Stimulated activated CD4-positive, alpha-beta T cell treated with anti-CD3 and anti-CD28 coated beads, Interleukin-4, amount 100 ng/mL, for 24 hours (primary cell): ENCODE measurements at places on chromosomes 7 and 10.

- DNase-seq, result no peak
Observed at GRCh38 chr10:103968441-103969391, 1.8 kb downstream of the SLK start.

GRCh38 chr7:23938937-23939552 lies 229.0 kb downstream of the STK31 start:
- DNase-seq, result no peak

- no peak for DNase-seq
Observed at GRCh38 chr7:132206594-132206993, 369.7 kb downstream of the PLXNA4 start.

GRCh38 chr7:78499971-78500370 lies 701.4 kb downstream of the PHTF2 start:
- no peak for DNase-seq

DNA sequence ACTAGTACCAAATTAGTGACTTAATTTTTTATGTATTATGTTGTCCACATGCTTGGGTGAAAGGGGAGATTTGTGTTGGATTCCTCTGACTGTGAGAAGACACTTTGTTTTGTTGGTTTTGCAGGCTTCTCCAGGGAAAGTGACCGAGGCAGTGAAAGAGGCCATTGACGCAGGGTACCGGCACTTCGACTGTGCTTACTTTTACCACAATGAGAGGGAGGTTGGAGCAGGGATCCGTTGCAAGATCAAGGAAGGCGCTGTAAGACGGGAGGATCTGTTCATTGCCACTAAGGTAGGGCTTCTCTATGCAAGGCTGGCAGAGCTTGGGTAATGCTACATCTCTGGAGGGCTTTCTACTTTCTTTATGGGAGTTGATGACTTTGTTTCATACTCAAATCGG lies 4.5 kb downstream of the AKR1E2 start:
- DNase-seq, result no peak

- no peak for DNase-seq
Observed at GRCh38 chr7:12210179-12211053, 678 bp upstream of the TMEM106B start.

GRCh38 chr10:128047991-128048818 lies 78.0 kb downstream of the MKI67 start:
- peak; percentile 30 for DNase-seq

- DNase-seq, result peak; percentile 52
Observed at GRCh38 chr10:80487791-80488538, 33.9 kb downstream of the TSPAN14 start.

DNA sequence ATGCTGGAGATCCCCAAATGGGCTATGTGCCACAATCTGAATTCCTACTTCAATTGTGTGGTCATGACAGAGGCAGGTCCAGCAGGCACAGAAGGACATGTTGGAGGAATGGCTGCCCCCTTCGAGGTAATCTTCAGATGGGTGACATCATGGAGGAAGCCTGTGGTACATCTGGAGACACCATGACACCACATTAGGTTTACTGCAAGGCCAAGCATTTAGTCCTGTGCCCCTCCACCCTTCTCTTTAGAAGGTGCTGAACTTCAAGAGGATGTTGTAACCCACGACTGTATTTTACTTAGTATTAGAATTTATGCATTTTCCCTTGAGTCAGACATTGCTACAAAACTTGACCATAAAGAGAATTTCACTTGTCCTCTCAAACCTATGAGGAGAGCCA lies 75.1 kb upstream of the DDC start:
- no peak for DNase-seq

GRCh38 chr10:3754727-3755439 lies 30.1 kb downstream of the KLF6 start:
- peak; percentile 33 for DNase-seq

GRCh38 chr7:46208635-46209525 lies 287.8 kb upstream of the IGFBP3 start:
- no peak for DNase-seq

DNA sequence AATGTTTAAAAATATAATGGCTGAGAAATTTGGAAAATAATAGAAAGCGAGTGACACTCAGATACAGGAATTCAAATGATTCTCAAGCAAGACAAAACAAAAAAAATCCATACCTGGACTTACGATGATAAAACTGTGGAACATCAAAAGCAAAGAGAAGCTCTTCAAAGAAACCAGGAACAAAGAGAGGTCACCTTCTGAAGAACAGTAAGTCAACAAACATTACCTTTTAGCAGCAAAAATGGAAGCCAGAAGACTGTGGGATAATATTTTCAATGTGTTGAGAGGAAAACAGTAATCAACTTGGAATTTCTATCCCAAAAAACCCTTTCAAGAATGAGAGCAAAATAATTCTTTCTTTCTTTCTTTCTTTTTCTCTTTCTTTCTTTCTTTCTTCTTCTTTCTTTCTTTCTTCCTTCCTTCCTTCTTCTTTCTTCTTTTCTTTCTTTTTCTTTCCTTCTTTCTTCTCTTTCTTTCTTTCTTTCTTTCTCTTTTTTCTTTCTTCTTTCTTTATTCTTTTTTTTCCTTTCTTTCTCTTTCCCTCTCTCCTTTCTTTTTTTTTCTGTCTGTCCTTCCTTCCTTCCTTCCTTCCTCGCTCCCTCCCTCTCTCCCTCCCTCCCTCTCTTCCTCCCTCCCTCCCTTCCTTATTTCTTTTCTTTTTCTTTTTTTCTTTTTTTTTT lies 1.8 kb upstream of the CPA5 start:
- no peak for DNase-seq

DNA sequence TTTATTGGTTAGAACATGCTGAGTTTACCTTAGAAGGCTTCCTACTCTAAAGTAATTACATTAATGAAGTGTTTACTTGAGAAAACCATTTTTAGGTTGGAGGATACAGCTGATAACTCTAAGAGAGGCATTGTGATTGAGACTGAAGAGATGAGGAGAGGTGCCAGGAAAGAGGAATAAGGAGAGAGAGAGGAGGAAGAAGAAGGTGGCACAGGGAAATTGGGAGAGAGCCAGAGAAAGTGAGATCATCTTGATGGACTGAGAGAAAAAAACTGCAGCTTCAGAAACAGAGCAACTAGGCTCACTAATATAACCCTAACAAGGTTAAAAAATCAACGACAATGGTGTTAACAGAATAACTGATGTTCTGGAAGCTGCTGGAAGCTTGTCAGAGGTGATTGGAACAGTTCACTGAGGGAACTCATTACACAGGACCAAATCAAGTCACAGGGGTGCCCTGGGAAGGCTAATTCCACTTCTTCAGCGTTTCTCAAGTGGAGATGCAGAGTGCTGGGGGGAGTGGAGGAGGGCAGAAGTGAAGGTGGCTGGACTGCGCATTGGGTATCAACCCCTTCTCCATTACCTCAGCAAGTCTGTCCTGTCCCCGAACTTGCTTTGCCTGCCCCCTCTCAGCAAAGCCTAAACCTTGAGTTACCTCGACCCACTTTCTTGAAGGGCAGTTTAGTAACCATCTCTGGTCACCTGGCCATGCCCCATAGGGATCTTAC lies 6.9 kb upstream of the SORBS1 start:
- DNase-seq, result no peak

GRCh38 chr10:95319239-95319638 lies 28.4 kb upstream of the PDLIM1 start:
- DNase-seq, result no peak

DNA sequence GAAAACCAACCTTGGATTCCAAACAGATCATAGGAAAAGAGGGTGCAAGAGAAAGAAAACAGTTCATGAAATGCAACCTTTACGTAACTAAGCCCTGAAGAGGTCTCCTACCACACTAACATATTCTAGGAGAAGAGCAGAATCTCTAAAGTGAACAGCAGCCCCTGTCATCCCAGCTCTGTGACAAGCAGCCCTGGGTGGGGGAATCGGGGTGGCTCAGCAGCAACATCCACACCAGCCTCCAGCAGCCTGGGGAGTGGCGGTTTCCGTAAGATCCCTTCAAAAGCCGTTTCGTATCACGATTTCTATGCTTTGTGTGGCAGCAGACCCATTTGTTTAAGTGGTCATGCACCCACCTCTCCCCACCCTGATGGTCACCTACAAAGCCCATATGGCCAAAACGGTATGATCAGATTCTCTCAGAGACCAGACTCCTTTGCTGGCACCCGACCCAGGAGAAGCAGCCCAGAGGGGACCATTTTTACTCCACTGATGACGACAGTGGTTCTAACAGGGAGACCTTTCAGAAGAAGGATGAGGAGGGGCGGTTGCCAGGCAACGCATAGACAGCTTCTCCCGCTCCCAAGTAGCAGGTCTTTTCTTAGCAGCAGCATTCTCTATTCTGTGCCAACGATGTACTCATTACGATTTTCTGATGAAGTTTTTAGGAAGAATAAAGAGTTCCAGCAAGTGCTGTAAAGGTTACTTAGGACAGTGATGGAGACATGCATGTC lies 300.6 kb downstream of the DNAJB6 start:
- no peak for DNase-seq

DNA sequence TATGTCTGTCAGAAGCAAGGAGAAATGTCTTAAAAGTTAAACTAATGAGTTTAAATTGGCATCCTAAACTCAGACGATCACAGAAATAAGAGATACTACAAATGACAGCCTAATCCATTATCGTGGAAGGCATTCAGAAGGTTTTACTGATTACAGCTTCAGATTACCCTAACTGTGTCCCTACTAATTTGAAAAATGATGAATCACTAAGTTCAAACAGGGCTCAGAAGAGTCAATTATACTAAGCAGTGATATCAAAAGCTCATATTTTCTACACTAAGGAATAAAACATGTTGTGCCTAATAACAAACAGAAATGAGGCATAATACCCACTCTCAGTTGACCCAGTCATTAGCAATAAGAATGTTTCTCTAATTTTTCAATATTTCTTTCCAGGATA lies 152.0 kb upstream of the NRBF2 start:
- DNase-seq, result no peak

GRCh38 chr10:100866010-100866409 lies 46.8 kb upstream of the SLF2 start:
- no peak for DNase-seq

DNA sequence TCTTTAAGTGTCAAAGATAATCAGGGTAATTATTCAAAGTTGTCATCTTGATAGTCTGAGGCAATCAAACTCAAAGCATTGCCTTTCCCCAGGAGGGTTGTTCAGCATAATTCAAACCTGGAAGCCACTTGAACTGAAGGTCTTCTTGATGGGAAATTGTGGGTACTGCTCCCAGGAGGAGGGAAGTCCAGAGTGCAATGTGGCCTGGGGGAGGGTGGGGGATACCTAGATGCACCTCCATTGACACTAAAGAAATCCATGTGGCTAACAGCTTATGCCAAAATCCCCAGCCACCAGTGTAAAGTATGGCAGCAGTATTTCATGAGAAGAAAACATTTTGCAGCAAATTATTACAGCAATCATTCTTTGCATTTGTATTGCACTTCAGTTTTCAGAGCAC lies 114.9 kb downstream of the STRA8 start:
- no peak for DNase-seq

- DNase-seq, result no peak
Observed at GRCh38 chr10:6737080-6737641, 157.1 kb upstream of the PRKCQ start.

DNA sequence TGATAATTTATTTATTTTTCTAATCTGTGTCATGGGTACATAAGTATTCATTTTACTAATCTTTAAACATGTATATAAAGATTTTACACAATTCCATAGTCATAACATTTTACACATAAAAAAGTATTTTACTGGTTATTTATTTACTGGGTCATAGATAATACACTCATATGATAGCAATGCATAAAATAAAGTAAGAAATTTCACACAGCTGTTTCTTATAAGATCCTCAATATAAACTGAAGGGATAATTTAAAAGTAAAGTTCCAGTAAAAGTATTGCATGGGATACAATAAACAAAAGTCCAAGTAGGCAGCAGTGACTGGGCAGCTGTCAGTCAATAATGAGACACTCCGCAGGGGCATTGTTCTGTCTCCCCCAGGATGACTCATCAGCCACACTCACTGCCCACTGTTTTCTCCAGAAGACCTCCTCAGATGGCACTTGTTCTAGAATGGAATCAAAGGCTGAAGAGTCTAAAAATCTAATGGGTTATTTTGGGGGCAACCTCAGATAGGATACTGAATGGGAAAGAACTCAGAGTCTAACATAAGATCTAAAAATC lies 32.7 kb downstream of the DPY19L1 start:
- DNase-seq, result no peak

DNA sequence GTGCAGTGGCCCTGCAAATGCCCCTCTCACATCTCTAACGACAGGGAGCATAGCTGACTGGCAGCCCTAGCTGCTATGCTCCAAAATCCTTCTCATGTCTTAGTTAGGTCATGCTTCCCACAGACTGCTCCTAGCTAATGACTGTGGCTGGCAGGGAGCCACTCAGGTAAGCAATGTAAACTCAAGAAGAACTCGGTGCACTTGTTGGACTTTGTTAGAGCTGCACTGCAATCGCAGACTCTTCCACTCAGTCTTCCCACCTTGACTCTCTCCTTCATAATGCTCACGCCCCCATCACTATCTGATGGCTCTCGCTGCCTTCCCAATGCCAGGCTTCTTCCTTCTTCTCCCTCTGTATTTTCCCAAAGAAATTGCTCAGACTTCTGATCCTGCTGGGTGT lies 24.0 kb downstream of the OR9A2 start:
- DNase-seq, result no peak

DNA sequence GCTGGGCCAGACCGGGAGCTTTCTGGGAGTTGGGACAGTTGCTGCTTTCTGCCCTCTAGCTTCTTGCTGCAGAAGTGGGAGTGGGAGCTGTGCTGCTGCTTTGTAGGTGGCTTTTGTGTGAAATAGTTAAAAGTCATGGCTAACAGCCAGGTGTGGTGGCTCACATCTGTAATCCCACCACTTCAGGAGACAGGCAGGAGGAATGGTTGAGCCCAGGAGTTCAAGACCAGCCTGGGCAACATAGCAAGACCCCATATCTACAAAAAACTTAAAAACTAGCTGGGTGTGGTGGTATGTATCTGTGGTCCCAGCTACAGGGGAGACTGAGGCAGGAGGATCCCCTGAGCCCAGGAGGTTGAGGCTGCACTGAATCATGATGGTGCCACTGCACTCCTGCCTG lies 13.7 kb downstream of the TACR2 start:
- DNase-seq, result no peak

DNA sequence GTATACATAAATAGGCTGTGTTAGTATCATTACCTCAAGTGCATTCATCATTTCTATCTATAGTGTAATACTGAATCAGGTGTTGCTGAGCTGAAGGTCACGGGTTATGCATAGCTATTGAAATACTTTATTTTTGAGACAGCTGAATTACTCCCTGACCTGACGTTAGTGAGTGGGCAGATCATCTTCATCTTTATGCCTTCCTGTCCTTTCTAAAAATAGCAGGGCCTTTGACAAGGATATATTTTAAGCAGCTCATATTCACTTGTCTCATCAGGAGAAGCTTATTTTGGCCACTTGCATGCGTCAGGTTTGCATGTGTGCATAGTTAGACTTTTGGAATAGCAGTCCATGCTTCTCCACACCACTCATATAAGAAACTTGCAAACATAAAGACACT lies 63.6 kb upstream of the DKK1 start:
- no peak for DNase-seq
